Stimulated activated CD4-positive, alpha-beta T cell treated with anti-CD3 and anti-CD28 coated beads, Interleukin-2, amount 100 ng/mL, for 24 hours (primary cell): ENCODE measurements at places on chromosomes 12 and 14.
A peak's percentile ranks its signal among the peaks of the same experiment; 100 is the strongest.

- DNase-seq, result no peak
Measured at GRCh38 chr12:127785986-127786590, 480.9 kb upstream of the TMEM132C start.

DNA sequence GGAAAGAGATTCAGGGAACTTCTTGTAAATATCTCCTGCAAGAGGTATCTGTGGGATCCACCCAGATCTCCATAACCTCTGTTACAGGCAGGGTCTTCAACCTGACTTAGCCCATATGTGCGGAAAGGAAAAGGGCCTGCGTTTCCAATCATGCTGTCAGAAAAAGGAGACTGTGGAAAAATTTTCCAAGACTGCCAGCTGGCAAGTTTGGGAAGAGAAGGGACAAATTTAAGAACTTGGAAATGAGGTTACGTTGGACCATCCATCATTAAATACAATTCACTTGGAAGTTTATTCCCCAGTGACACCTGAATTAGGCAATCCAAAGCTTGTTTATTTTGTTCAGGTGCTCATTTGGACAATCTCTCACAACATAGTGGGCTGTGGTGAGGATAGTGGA, 13.9 kb downstream of the PTHLH start:
- no peak for DNase-seq

GRCh38 chr14:43587183-43587582, 919.9 kb downstream of the FSCB start:
- no peak for DNase-seq

GRCh38 chr12:50322206-50322605, 38.9 kb upstream of the LIMA1 start:
- no peak for DNase-seq

GRCh38 chr12:5026342-5026938, 17.2 kb upstream of the KCNA5 start:
- DNase-seq, result no peak

DNA sequence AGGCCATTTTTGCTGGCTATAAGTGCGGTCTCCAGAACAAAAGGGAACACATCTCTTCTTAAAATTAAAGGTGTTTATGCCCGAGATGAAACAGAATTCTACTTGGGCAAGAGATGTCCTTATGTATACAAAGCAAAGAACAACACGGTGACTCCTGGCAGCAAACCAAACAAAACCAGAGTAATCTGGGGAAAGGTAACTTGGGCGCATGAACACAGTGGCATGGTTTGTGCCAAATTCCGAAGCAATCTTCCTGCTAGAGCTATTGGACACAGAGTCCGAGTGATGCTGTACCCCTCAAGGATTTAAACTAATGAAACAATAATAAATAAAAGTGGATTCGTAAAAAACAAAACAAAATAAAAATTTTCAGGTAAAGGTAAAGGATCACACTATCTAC, 33.4 kb downstream of the PKP2 start:
- DNase-seq, result no peak

GRCh38 chr14:85576848-85577542, 47.1 kb downstream of the FLRT2 start:
- DNase-seq, result no peak

DNA sequence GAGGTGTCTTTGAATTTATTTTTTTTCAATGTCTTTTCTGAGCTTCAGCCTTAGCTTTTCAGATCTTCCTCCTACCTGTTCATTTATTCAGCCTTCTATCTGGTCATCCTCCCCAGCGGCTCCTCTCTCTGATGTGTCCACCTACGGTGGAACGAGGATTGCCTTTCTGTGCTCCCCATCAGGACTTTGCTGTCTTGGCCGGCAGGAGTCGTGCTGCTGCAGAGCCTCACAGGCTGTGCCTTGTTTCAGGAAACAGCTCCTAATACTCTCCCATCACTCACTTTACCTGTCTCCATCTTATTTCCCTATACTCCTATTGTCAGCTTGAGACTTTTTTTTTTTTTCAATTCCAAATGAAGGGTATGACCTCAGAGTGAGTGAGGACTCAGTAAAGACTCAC, 76.9 kb downstream of the KICS2 start:
- no peak for DNase-seq

DNA sequence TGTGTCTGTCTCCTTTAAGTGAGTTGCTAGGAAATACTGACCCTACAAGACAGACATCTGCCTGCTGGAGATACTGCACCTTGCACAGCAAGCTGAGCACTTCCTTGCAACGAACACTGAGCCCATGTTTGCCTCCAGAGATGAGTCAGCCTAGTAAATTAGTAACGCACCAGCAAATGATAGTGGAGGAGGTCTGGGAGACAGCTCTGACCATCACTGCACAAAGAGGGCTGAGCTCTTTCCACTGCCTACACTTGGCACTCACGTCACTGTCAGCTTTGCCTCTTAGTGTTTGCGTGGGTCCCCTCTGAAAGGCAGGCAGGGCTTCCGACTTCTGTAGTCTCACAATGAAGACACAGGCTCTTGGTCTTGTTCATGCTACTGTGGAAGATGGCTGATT, 109.0 kb downstream of the APAF1 start:
- DNase-seq, result peak; percentile 17

DNA sequence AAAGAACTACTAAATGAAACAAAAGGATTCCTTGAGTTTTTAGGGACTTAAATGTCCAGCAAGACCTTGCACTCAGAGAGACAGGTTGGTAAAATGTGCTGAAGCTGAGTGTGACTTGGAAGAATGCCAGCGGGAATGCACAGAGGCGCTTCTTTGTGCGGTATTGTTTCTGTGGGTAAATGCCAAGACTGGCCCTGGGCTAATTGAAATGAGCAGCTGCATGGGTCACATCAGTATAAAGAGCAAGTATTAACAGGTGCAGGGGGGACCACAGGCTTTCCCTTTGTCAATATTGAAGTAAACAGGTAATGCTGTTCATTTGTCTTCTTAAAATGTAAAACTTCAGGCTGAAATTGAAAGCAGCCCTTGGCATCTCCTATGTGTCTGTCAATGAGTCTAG, 74.3 kb downstream of the LMO3 start:
- no peak for DNase-seq

DNA sequence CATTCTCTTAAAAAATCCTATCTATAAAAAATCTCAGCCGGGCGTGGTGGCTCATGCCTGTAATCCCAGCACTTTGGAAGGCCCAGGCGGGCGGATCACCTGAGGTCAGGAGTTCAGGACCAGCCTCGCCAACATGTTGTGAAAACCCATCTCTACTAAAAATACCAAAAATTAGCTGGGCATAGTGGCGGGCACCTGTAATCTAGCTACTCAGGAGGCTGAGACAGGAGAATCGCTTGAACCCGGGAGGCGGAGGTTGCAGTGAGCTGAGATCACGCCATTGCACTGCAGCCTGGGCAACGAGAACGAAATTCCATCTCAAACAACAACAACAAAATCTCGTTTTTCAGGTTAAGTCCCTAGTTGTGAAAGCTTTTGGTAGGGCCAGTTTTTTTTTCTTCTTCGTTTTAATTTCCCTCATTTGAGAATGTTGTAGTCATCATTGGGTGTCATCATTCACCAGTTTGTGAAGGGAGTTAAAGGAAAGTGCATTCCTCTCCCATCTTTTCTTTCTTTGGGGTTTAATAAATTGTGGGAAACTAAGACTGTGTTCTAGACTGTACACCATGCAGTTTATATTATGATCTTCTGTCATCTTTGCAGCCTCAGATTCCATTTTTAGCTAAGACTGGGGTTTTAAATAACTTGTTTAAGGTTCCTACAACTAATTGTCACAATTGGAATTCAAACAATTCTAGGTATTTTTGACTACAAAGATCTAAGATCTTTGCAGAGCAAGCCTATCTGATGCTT, 23.9 kb downstream of the MDM2 start:
- no peak for DNase-seq

- no peak for DNase-seq
Measured at GRCh38 chr14:36666416-36667206, 5.0 kb downstream of the PAX9 start.

DNA sequence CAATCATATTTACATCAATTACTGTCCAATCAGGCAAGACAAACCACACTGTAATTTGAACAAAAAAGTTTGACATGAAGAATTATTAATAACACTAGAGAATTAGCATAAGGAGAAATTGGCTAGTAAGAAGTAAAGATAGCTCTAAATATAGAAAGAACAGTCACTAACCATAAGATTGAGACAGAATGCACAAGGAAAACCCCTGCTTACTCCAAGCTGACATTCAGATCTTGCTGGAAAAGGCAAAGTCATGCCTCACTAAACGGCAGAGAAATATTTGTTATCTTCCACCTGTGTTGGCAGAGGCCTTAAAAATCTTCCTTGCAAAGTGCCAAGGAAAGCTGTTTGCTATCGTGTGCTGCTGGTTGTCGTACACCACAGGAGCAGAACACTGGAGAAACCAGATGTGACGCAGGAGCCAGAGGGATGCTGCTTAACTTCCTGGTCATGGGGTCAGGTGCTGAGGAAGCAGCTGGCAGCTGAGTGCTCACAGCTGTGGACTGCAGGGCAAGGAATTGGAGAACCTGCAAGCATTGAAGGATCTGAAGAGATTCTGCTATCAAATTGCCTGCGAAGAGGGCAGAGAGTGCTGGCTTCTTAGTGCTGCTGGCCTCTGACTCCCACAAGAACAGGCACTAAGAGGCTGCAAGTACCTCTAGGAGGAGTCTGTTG, 1323.3 kb downstream of the LRFN5 start:
- no peak for DNase-seq

GRCh38 chr12:51941011-51941581, 10.4 kb upstream of the ACVR1B start:
- DNase-seq, result no peak

DNA sequence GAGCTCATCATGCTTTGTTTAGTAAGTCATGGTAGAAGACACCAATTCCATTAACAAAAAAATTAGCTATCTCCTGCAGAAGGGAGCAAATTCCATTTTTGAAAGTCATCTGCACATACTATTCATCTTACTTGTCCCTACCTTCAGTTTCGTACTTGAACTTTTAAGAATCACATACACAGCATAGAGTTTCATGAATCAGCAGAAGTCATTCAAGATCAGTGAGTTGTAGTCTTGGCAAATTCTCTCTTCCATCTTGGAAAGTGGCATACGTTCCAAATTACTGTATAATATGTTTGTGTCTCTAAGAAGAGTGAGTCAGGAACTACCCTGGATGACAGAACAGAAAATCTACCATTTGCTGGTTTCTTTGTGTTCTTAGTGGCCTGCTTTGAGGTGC, 14.1 kb downstream of the VRK1 start:
- no peak for DNase-seq

DNA sequence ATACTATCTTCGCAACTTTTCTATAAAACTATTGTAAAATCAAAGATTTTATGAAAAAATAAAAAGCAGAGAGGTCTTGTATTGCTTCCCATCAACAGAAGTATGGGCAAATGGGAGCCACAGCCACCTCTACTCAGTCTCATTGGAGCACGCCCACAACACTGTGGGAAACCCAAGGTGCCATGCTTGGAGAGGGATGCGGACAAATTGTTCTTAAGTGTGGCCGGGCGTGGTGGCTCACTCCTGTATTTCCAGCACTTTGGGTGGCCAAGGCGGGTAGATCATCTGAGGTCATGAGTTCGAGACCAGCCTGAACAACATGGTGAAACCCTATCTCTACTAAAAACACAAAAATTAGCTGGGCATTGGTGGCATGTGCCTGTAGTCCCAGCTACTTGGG, 498.2 kb upstream of the SOX5 start:
- DNase-seq, result no peak

- DNase-seq, result no peak
Measured at GRCh38 chr12:92418381-92418780, 272.7 kb upstream of the BTG1 start.

- DNase-seq, result no peak
Measured at GRCh38 chr12:62168411-62168810, 91.8 kb upstream of the USP15 start.

DNA sequence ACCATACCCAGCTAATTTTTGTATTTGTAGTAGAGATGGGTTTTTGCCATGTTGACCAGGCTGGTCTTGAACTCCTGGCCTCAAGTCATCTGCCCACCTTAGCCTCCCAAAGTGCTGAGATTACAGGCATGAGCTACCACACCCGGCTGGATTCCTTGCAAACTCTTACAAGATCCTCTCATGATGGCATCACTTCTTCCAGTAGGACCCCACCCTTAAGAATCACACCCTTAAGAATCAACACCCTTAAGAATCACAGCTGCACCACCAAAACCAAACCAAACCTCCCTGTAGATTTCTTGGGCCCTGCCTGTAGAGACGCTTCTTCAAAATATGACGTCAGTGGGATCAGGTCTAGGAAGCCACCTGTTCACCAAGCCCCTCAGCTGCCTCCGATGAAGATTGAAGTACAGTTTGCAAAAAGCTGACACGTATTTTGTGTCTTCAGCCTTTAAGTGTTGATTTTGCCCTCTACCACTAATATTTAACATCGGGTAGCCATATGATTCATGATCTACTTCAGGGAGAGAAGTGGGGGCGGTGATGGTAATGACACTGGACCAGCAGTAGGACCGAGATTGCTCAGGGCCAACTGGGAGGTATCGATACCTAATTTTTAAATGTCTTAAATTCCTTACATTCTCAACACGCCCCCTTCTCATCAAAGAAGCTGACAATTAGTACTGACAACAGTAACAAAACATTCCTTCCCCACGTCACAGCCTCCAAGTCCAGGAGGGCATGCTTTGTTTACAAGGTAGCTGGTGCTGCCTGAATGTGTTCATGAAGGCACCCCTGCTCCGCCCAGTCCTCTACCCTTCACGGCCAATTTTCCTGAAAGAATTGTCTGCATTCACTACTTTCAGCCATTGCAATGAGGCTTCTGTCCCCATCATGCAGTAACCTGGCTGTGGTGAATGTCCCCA, 57.2 kb downstream of the ESRRB start:
- DNase-seq, result no peak

DNA sequence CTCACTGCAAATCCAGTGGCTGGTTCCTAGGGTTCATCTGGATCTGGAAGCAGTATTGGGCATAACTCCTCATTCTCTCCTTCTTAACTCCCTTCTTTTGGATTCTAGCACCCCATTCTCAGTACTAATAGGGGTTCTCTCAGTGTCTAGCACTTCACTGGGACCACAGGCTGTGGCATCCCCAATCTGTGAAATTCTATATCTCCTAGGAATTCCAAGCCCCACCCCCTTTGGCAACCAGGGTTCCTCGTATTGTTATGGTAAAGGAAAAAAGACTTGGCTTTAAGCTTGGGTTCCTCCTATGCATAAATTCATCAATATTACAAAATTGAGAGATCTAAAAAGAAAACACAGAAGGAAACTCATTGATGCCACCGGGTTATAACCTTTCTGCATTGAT, 45.0 kb upstream of the FBXO21 start:
- no peak for DNase-seq

GRCh38 chr12:98274430-98275130, 240.8 kb upstream of the TMPO start:
- DNase-seq, result no peak

GRCh38 chr12:127925971-127926370, 341.0 kb upstream of the TMEM132C start:
- no peak for DNase-seq
